ENCODE measurements at places on chromosomes 3 and 15. TPM values are rescaled to one million over a fixed set of nuclear protein-coding genes. Genes with fewer than 3 reads are reported as not detected.

The KNSTRN gene
- 47.3 TPM for total RNA-seq

DNA sequence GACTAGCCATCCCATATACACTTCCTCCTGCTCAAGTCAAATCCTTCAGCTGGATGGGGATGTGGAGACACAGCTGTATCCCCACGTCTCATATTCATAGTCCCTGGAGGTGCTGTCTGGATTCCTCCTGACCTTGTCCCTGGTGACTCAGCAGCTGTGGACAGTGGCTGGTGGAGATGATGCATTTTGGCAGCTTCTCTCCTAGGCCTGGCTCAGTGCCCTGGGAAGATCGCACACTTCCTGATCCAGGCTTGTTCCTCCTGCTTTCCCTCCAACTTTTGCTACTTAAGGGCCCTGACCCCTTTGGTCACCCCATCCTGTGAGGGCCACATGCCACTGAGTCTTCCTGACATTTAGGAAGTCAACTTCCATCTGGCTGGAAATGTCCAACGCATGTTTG, 44.4 kb downstream of the ADAMTSL3 start:
- no peaks in the 10 kb centered on the region for H3K4me1 ChIP-seq
- peaks cover 2% of the 10 kb centered on the region for H3K36me3 ChIP-seq
- no peak overlapping the region for H3K27ac ChIP-seq
- no peak for DNase-seq

DNA sequence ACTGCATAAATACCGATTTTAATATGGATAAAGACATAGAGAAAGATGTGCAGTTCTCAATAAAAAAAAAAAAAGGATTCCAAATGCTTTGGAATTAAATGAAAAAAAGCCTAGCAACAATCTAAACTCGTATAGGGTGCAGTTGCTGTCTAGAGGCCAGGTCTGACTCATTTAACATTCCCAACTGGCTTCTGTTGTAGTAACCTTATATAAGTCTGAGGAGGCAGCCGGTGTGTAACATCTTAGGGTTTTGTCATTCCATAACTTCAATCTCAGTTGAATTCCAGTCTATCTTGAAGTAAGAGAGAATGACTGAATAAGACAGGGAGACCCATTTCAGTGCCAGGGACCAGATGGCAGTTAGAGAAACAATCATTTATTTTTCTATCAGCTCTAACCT, 6.5 kb downstream of the PDCD10 start:
- no peaks in the 10 kb centered on the region for H3K27me3 ChIP-seq
- H3K4me1 ChIP-seq, result peaks cover 18% of the 10 kb centered on the region
- DNase-seq, result no peak
- H3K36me3 ChIP-seq, result peaks cover 3% of the 10 kb centered on the region
- H3K27ac ChIP-seq, result no peak overlapping the region
- no peak overlapping the region for H3K4me3 ChIP-seq

The CHRM5 gene
- total RNA-seq, result not detected

The GTF2A2 gene
- total RNA-seq, result 132 TPM

The LRTM1 gene
- not detected for total RNA-seq

The SATB1 gene
- 962 TPM for total RNA-seq

- H3K4me1 ChIP-seq, result peaks cover 83% of the 10 kb centered on the region
- peaks cover 21% of the 10 kb centered on the region for H3K36me3 ChIP-seq
- peak within 1 kb of the TSS; percentile 88 for H3K4me3 ChIP-seq
- DNase-seq, result peak; percentile 89
- H3K27ac ChIP-seq, result peak within 1 kb of the TSS; percentile 97
These were observed at the start of gene TWF2 for GRCh38 chr3:52238761-52239701. TWF2 (minus strand) TSS chr3:52239158; CDS start chr3:52239016, 142 bp downstream.

- DNase-seq, result no peak
- H3K4me1 ChIP-seq, result no peaks in the 10 kb centered on the region
- no peaks in the 10 kb centered on the region for H3K27me3 ChIP-seq
- no peak overlapping the region for H3K4me3 ChIP-seq
These were observed 47.2 kb upstream of the IQSEC1 start for GRCh38 chr3:13120289-13120927.

DNA sequence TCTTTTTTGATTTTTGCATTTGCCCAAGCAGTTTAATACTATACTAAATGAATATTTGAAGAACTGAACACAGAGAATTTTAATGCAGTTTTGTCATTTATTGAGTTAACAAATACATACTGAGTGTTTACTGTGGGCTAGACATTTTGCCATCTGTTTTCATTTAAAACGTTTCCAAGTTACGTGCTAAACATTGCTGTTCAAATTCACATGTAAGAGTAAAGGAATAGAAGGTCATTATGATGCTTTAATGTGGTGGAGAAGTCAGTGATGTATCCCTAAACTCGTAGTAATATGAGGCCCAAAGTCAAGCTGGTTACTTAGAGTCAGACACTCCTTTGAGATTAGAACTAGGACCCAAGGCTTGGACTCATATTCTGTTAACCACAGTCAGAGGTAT, 49.4 kb downstream of the CRYBG3 start:
- H3K4me1 ChIP-seq, result peaks cover 27% of the 10 kb centered on the region
- no peak for DNase-seq
- no peaks in the 10 kb centered on the region for H3K36me3 ChIP-seq

The TIPIN gene
- 22.9 TPM for total RNA-seq

DNA sequence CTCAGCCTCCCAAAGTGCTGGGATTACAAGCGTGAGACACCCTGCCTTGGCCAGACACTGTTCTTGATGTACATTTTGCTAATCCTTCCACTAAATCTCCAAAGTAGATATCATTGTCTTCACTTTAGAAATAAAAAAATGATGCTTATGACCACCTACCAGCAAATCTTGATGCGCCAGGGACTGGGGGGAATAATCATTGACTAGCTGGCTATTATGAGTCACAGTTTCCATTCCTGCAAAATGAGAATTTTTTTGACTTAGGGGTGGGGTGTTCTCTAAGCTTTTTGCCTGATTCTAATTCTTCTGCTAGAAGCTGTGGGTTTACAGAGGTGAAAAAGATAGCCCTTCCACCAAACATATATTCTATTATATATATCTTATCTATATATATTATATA, 17.1 kb upstream of the RFC4 start:
- H3K27ac ChIP-seq, result no peak overlapping the region
- DNase-seq, result no peak
- no peaks in the 10 kb centered on the region for H3K36me3 ChIP-seq
- peaks cover 35% of the 10 kb centered on the region for H3K4me1 ChIP-seq
- H3K27me3 ChIP-seq, result peaks cover 5% of the 10 kb centered on the region

DNA sequence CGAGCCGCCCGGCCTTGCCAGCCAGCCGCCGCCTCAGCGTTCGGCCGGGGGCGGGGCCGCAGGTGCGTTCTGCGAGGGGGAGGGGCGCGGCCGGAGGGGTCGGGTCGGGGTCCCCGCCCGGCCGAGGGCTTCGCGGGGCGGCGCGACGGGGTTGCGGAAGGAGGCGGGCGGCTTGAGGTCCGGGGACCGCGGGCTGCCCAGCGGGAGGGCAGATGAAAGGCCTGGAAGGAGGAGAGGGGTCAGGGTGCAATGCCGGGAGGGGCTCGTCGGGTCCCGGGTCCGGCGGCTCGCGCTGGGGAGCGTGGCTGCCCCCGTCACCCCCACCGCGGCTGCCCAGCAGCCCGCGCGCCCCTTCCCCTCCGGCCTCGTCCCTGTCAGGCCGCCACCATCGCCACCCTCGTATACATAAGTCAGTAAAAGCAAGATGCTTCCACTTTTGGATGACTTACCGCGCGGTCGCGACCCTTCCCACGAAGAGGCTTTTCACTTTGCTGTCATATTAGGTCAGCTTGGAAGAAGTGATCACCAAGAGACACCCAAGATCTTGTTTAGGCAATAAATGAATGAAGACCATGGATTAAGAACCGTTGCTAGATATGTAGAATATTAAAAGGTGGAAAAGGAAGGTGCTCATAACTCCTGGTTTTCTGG, 620 bp upstream of the ANP32A start:
- H3K4me3 ChIP-seq, result peak overlapping the region; percentile 99
- peaks cover 20% of the 10 kb centered on the region for H3K36me3 ChIP-seq
- no peaks in the 10 kb centered on the region for H3K27me3 ChIP-seq
- peak overlapping the region; percentile 86 for H3K27ac ChIP-seq

DNA sequence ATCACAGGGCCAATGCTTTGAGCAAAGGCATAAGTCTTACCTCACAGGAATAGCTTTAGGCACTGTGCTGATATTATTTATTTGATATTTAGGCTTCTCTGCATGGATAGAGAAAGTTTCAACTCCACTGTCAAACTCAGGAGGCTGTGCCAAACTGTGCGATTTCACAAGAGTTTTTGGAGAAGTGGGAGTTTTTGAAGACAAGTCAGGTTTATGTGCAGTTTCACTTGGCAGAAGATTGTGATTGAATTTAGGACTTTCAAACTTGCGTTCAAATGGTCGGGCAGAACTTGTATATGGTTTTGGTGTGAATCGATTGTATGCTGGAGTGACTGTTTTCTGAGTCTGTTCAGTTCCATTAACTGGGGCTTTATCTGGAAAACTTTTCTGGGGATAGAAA, 113.7 kb downstream of the TJP1 start:
- no peaks in the 10 kb centered on the region for H3K36me3 ChIP-seq
- H3K4me1 ChIP-seq, result no peaks in the 10 kb centered on the region
- H3K27ac ChIP-seq, result no peak overlapping the region
- no peak overlapping the region for H3K4me3 ChIP-seq
- no peak for DNase-seq
- H3K27me3 ChIP-seq, result no peaks in the 10 kb centered on the region

GRCh38 chr3:174821477-174821876, 37.7 kb upstream of the NAALADL2 start:
- no peaks in the 10 kb centered on the region for H3K36me3 ChIP-seq
- no peak overlapping the region for H3K4me3 ChIP-seq
- no peaks in the 10 kb centered on the region for H3K4me1 ChIP-seq

The CADPS gene
- not detected for total RNA-seq

The SPSB4 gene
- total RNA-seq, result not detected

DNA sequence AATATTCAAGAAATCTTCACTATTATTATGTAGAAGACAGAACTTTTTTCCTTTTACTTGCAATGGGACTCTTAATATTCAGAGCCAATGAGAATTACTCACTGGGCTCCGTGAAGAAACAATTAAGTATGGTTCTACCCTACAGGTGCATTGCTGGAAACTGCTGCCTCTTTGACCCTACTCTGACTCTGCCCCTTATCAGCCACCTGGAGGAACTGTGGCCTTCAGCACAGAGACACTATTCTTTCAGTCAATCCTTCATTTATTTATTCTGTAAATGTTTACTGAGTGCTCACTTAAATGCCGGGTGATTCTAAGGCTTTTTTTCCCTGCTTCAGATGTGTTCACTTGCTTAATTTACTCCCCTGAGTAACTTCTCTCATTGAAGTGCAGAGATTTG, 163.2 kb downstream of the SYNPR start:
- no peaks in the 10 kb centered on the region for H3K36me3 ChIP-seq
- DNase-seq, result no peak
- H3K4me3 ChIP-seq, result no peak overlapping the region
- H3K27ac ChIP-seq, result no peak overlapping the region
- H3K4me1 ChIP-seq, result no peaks in the 10 kb centered on the region

The METTL6 gene
- total RNA-seq, result 26.8 TPM

GRCh38 chr3:4976109-4976508, 3.1 kb upstream of the BHLHE40 start:
- no peak overlapping the region for H3K4me3 ChIP-seq
- H3K4me1 ChIP-seq, result peaks cover 41% of the 10 kb centered on the region
- H3K27ac ChIP-seq, result peak overlapping the region; percentile 96
- H3K36me3 ChIP-seq, result peaks cover 19% of the 10 kb centered on the region

GRCh38 chr3:178772746-178773145, 236.5 kb downstream of the KCNMB2 start:
- no peak overlapping the region for H3K27ac ChIP-seq
- H3K4me3 ChIP-seq, result no peak overlapping the region
- peaks cover 3% of the 10 kb centered on the region for H3K36me3 ChIP-seq
- peaks cover 4% of the 10 kb centered on the region for H3K4me1 ChIP-seq

- peaks cover 36% of the 10 kb centered on the region for H3K27me3 ChIP-seq
- no peak overlapping the region for H3K4me3 ChIP-seq
- H3K4me1 ChIP-seq, result no peaks in the 10 kb centered on the region
- DNase-seq, result no peak
- H3K27ac ChIP-seq, result no peak overlapping the region
These were observed 26.5 kb downstream of the DUOX2 start for GRCh38 chr15:45087513-45087912.

DNA sequence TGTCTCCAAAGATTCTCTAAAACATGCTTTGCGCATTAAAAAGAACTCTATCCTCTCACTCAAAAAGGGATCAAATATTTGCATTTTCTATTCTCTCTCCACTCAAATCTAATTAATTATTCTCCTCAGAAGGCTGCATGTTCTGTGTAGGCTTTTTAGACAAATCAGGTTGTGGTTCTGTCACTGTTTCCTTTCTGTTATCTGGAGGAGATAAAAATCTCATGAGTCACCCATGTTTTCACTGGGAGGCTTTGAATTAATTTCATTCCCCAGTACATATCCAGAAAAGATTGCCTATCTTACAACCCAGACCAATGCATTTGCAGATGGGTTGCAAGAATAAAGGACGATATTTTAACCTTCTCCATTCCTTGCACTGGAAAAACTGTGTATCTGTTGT, 446.5 kb downstream of the GRM7 start:
- no peaks in the 10 kb centered on the region for H3K4me1 ChIP-seq
- no peak overlapping the region for H3K27ac ChIP-seq
- H3K4me3 ChIP-seq, result no peak overlapping the region
- no peaks in the 10 kb centered on the region for H3K27me3 ChIP-seq
- DNase-seq, result no peak

DNA sequence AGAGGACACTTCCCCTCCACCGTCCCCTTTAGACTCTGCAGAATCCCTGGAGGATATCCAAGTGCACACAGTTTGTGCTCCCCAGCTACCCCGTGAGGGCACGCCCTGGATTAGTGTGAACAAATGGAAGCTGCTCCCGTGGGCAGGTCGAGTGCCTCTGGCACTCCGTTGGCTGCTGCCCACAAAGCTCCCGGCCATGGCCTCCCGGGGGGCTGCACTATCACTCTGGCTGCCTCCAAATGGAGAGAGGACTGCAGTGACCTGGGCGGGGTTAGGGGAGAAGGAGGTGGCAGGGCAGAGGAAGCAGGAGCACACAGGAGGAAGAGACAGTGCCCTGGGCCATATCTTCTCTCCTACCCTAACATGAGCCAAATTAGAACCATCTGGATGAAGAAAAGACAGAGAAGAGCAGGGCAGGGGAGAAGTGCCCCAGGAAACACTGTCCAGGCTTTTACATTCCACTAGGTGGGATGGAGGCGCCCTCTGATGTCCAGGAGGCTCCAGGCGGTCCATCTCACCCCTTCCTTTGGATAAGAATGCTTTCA, 29.4 kb upstream of the ACAD9 start:
- peaks cover 21% of the 10 kb centered on the region for H3K4me1 ChIP-seq
- H3K4me3 ChIP-seq, result no peak overlapping the region
- DNase-seq, result no peak
- H3K27me3 ChIP-seq, result no peaks in the 10 kb centered on the region
- H3K27ac ChIP-seq, result no peak overlapping the region

GRCh38 chr3:88142094-88142624, 7.6 kb upstream of the C3orf38 start:
- H3K27ac ChIP-seq, result peak overlapping the region; percentile 73
- peak overlapping the region; percentile 43 for H3K4me3 ChIP-seq
- H3K36me3 ChIP-seq, result peaks cover 4% of the 10 kb centered on the region
- no peak for DNase-seq

DNA sequence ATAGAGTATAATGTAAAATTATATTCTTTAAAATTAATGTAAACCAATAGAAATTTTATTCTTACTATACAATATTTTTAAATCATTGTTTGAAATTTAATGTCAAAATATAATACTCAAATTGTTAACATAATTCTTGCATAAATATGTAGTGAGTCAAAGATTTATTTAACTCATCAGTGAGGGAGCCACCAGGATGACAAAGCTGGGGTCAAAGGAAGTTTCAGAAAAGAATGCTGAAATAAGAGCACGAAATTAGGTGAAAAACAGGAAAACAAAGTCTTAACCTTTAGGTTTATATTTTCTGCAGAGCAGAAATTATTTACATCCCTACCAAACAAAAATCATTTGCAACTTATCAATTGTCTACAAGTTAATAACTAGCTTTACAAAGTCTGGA, 74.1 kb downstream of the DIPK2A start:
- no peak for DNase-seq
- no peak overlapping the region for H3K4me3 ChIP-seq
- H3K27ac ChIP-seq, result no peak overlapping the region
- no peaks in the 10 kb centered on the region for H3K36me3 ChIP-seq

The TMEM266 gene
- total RNA-seq, result not detected

Data from activated T-cell treated with anti-CD3 and anti-CD28 coated beads, Interleukin-2, amount 50 U/mL, for 72 hours (primary cell).